ENCODE measurements at places on chromosomes 5 and 9.

DNA sequence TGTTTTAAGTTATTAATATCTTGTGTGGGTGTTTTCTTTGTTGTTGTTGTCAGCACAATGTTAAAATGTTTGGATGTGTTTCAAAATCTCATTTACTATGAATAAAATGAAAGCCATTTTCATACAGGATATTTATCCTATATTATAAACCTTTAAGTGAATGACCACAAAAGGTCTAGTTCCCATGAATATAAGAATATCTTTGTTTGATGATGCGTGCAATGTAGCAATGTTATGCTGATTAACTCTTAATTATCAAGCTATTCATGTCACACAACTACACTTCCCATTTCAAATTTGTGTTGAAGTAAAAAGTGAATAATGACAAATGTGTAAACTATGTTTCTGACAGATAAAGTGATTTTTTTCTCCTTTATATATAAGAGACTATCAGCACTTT lies 59.8 kb downstream of the MEF2C start:
- DNase-seq = no peak

DNA sequence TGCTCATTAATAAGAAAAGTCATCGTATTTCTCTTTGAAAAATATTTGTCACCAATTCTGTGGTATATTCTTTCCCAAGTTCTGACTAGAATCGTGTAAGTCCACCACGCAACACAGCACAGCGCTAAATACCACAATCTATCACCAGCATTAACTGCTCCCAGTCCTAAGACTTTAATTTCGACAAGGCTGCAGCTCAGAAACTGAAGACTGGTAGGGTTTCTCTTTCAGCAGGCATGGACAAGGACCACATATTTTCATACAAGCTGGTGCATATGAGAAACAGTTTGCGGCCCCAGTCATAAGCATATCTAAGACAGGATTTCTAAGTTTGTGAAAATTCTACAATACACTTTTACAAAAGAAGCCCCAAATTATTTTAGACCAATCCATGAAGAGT lies 24.1 kb downstream of the BNC2 start:
- no peak for DNase-seq

DNA sequence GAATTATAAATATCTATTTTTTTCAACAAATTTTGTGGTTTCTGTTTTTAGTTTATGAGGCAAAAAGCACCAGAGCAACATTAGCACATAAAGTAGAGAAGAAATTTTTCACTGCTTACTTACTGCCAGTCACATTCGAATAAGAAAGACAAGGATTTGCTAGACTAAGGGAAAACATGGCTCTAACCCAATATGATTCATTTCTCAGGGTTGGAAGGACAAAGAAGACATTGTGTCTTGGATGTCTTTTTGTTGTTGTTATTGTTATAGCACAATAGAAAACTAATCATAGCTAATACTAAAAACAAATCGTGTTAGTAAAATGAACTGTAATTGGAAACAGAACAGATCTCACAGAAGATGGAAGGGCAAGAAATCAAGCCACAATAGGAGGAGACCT lies 90.9 kb upstream of the SLCO6A1 start:
- DNase-seq = no peak

DNA sequence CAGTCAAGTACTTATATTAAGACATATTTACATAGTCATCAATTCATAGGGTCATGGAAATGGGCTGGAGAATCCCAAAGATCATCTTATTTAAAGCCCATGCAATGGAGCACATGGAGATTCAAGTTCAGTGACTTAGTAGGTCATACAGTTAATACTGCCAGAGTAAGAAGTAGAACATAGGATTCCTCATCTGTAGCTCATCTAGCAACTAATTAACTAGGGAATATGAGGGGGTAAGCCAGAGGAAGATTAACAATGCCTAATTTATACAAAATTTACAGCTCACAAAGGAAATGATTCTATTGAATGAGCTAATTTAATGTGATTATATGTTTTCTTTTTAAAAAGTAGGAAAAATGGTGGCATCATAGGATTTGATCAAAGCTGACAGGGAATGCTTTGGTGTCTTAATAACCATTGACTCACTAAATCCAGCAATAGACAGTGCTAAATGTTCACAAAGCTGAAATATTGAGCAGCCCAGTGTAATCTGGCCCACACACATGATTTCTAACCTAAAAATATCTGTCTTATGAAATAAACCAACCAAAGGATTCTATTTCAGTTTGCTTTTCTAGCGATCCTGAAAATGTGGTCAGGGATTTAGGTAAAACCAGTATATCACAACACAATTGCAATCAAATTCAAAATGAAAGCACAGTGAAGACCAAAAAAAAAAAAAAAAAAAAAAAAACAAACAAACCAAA lies 53.3 kb downstream of the PRDM6 start:
- no peak for DNase-seq

- DNase-seq = no peak
Observed at GRCh38 chr9:113589890-113590289, 126.4 kb downstream of the RGS3 start.

DNA sequence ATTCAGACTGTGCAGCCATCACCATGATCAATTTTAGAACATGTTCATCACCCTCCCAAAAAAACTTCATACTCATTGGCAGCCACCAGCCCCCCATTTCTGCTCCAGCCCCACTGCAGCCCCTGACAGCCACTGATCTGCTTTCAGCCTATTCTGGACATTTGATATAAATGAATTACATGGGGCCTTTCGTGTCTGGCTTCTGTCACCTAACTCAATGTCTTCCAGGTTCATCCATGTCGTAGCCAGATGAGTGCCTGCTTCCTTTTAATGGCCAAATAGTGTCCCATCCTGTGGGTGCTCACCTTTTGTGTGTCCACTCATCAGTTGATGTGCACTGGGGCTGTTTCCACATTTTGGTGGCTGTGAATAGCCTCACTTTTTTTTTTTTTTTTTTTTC lies 63.5 kb downstream of the HMCN2 start:
- DNase-seq = no peak

- no peak for DNase-seq
Observed at GRCh38 chr5:168427224-168427623, 59.0 kb upstream of the RARS1 start.

DNA sequence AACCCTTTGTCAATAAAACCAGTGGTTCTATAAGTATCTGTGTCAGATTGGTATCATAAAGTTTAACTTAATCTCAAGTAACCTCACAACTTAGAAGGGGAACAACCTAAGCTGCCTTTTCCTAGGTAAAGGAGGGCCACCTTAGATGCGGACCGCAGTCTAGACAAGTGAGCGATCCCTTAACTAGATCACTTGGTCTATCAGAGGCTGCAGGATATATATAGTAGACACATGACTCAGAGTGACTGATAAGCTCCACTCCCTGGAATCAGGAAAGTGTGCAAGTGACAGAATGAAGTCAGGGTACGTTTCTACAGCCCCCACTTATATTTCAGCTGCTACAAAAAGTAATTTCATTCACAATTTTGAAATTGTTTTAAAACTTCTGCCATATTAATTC lies 7.4 kb downstream of the REEP5 start:
- no peak for DNase-seq

DNA sequence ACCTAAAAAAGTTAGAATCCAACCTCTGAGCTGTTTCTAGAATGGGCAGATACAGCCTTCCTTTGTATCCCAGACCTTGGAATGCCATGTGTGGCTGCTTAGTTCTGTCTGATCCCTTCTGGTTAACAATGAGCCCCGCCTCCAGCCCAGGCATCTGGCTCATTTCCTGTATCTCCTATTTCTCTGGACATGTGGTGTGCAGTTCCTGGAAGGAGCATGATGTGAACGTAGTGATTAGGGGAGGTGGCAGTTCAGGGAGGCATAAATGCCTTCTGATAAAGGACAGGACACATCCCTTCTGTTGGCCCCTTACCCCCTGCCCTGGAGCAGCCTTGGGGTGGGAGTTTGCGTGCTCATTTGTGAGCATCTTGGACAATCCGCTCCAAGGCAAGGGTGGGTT lies 243.0 kb downstream of the ZSWIM6 start:
- no peak for DNase-seq

- no peak for DNase-seq
Observed at GRCh38 chr5:56493766-56494165, 260.6 kb upstream of the ANKRD55 start.

GRCh38 chr9:88593537-88594185 lies 58.7 kb downstream of the NXNL2 start:
- no peak for DNase-seq

DNA sequence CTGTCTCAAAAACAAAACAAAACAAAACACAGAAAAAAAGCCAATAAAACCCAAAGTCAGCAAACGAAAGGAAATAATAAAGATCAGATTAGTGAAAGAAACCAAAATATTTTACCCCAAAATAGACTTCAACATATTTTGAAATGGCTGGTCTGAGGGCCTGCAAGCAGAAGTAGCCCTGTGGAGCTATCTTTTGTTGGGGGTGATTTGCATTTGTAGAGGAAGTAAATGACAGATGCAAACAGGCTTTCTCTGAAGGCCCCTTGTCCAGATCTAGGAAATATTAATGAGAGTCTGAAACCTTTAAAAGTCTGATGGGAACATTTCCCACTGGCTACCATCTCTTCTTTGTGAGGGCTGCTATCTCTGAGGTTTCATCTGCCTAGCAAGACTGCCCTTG lies 74.0 kb downstream of the GCNT4 start:
- DNase-seq = no peak

DNA sequence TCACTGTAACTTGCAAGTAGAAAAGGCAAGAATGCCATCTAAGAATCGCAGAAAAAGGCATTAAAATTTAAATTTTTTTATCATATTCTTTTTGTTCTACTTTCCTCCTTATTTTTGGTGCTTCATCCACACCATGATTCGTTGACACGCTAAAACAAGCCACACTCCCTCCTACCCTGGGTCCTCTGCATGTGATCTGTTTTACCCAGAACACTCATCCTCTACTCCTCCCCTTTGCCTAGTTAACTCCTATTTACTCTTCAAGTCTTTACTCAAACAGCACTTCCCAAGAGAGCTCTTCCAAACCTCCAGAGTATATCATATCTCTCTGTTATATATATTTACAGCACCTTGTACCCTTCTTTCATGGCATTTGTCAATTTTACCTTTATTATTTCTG lies 61.4 kb upstream of the SRP19 start:
- DNase-seq = no peak

- DNase-seq = no peak
Observed at GRCh38 chr5:160044391-160044804, 35.5 kb downstream of the TTC1 start.

- DNase-seq = no peak
Observed at GRCh38 chr5:118593003-118593328, 395.4 kb downstream of the DTWD2 start.

- no peak for DNase-seq
Observed at GRCh38 chr5:58080573-58080972, 379.3 kb downstream of the PLK2 start.

DNA sequence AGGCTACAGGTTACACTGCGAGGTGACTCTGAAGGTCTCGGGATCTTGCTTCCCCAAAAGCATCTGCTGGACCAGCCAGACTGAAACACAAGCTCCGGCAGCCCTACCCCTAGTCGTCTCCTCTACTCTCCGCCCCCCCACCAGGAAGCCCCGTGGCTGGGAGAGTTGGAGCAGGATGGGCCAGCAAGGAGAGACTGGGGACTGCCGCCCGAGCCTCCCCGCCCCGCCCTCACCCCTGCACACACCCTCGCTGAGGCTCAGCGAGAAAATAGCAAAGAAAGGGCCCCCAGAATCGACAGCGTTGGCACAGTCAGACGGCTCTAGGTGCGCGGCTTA lies 1.3 kb downstream of the TRIM7 start:
- DNase-seq = no peak

DNA sequence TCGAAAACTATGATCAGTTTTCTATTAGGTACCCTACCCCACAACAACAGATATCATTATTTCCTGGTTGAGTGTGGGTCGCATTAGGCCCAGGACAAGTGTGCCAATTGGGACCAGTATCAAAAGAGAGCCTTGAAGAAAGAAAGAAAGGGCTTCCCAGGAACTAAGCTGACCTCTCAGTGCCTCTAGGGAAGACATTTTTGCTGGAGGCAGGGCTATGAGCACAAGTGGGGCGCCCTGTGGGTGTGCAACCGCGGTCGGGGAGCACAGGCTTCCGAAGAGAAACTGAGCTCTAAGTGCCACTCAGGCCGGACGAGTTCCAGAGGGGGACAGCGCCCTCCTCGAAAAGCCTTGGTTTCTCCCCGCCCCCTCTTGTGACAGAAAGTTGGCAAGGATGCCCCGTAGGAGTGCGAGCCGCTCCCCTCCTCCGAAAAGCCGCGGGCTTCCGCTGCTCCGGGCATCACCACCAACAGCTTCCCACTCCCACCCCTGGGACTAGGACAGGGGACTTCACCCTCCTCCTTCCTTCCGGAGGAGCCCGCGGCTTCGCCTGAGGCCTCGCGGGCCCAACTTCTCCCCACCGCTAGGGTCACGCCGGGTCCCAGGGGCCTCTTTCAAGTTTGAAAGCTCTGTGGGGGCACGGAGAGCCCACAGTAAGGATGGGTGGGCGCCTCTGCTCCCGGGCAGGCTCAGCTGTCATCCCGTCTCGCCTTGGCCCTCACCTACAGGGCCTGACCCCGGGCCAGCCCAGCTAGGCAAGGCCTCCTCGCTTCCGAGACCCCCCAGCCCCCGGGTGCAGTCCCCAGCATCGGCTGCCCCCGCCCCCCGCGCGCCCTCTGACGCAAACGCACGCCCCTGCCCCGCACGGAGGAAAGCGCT lies 2.0 kb downstream of the NR2F1-AS1 start:
- DNase-seq = no peak

DNA sequence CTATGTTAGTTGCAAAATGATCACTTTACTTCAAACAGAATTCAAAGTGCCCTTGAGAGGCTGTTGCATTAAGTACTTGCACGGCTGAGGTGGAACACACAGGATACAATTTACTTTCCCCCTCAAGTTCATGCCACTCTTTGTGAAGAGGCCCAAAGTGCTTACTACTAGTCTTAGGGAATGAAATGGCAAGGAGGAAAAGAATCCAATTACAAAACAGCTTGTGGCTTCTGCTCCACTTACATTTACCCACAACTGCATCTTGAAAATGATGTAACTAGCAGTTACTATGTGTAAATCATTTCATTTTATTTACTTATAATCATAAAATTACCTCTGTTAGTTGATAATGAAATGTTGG lies 14.6 kb downstream of the FOXD1 start:
- DNase-seq = no peak

DNA sequence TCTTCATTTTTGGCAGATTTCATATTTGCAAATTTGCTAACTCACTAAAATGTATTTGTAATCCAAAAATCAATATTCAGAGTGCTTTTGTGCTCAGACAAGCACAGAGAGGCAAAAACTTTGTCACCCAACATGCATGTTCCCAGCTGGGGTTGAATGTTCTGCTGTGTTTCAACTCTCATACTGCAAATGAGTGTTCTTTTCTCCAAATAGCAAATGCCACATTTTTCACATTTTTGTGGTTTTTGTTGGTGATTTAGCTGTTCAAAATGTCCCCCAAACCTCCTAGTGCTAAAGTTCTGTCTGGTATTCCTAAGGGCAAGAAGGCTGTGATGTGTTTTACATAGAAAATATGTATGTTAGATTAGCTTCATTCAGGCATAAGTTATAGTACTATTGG lies 87.3 kb upstream of the PCSK5 start:
- no peak for DNase-seq

GRCh38 chr5:40167283-40167682 lies 512.4 kb upstream of the PTGER4 start:
- DNase-seq = no peak

- DNase-seq = no peak
Observed at GRCh38 chr5:133240425-133241091, 188.7 kb downstream of the HSPA4 start.

All from NCI-H526 treated with DMSO at 0.1 percent for 48 hours (cell line).